ENCODE measurements at places on chromosomes 1 and 21.
A peak's percentile ranks its signal among the peaks of the same experiment; 100 is the strongest.

GRCh38 chr1:179448437-179449149, 82.8 kb downstream of the AXDND1 start:
- no peak for DNase-seq

DNA sequence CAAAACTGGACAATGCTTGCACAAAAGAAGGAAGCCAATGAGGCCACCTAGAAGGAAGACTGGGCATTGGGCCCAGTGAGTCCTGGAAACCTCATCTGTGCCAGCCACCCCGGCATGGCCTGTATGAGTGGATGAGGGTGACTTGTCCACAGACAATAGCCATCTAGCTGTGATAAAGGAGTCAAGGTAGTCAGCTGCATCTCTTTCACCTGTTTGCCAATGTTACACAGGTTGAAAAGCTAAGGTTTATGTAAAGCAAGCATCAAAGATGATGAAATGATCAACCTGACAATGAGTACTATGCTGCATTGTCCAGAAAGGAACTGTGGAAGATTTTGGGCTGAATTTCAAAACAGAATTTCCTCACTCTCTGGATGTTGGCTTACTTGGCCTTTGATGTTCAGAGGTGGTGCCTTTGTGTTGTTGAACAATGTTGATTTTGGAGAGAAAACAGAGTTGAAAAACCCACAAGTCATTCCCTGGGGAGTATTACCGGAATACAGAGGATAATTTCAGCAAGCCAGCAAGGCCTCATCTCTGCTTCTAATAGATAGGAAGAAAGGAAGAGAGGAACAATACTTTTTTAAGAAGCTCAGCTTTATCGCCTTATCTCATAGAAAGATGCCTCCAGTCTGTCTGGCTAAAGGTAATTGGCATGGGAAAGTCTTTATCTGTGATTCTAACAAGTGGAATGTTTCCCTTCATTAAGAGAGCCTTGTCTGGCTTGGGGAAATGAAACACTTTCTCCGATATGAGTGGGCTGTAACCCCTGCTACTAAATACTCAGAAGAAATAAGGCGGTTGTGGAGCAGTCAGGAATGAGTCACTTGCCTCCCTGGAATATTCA, 11.4 kb upstream of the SELE start:
- no peak for DNase-seq

- no peak for DNase-seq
Measured at GRCh38 chr1:107530543-107530942, 389.7 kb downstream of the NTNG1 start.

DNA sequence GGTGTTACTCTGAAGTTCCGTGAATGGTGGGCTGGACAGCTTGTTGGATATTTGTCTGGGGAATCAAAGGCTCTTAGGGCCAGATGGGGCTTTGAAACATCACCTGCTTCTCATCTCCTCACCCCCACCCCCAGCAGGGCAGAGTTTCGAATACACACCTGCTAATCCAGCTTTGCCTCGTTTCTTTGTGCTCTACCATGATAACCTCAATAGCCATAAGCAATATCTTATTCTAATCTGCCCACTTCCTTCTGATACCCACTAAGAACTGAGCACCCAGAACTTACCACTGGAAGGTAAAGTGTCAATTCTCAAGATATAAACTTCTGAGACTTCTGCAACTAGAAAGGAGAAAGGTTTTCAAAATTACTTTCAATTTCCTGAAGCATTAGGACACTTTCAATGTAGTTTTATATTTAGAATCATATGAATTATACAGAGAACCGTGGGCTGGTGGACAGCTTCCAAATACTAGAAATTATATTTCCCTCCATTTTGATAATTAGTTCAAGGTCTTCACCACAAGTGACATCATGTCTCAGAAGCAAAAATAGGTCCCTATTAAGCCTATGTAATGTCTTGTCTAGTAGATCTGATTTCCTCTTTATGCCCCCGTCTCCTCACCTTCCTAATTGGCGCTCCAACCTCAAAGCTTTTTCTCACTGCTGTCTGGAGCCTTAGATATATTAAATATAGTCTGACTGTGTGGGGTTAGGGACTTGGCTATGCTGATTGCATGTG, 64.4 kb upstream of the NEK2 start:
- no peak for DNase-seq

- DNase-seq: no peak
Measured at GRCh38 chr1:120178799-120179756, 2.8 kb upstream of the SEC22B start.

DNA sequence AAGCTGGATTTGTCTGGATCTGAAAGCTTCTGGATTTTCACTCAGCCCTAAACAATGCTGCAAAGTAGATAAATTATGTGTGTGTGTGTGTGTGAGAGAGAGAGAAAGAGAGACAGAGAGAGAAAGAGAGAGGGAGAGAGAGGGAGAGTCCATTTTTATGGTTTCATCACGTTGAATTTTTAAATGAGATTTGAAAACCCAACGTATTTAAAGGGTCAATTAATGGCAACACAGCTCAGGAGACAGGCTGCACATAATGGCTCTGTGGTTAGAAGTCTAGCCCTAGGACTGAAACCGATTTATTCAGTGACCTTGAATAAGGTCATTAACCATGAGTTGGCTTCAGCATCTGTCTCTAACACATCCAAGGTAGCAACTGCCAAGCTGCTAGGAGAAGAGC, 35.3 kb upstream of the FMN2 start:
- no peak for DNase-seq

- DNase-seq: peak; percentile 47
Measured at GRCh38 chr21:37551331-37551992, 184.9 kb downstream of the DYRK1A start.

GRCh38 chr1:99264201-99265021, at the start of gene PLPPR4:
Gene PLPPR4 (plus strand): TSS chr1:99264492. CDS start chr1:99264594, 102 bp downstream.
- peak; percentile 71 for DNase-seq

- no peak for DNase-seq
Measured at GRCh38 chr1:109777436-109777835, 13.7 kb upstream of the EPS8L3 start.

DNA sequence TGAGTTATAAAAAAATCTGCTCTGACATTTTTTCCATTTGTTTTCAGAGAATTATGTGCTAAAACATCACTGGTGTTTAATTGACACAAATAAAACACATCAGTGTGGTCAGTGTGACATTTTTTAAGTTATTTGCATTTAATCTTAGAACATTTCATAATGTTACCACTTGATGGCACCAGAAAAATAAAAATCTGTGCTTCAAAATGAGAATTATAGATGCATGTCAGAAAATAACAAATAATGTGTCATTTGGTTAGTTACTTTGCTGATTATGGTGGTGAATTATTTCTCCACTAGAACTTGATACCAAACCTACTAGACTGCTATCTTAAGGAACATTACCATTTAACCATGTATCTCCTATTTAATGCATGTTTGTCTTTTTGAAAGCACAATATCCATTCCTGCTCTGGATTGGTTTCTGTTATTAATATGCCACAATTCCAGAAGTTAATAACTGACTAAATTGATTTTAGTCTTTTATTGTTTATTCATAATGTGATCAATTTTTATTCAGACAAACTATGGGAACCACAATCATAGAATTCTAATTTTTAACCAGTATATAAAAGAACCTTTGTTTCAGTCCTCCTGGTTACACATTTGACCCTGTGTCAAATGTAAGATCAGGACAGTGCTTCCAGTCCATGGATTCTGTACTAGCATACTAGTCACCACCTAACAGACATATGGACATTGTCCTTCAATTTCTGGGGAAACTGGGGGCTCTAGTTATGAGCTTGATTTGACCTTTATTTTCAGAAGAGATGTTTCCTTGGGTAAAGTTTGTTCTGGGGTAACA, 81.0 kb downstream of the RPS6KC1 start:
- no peak for DNase-seq

DNA sequence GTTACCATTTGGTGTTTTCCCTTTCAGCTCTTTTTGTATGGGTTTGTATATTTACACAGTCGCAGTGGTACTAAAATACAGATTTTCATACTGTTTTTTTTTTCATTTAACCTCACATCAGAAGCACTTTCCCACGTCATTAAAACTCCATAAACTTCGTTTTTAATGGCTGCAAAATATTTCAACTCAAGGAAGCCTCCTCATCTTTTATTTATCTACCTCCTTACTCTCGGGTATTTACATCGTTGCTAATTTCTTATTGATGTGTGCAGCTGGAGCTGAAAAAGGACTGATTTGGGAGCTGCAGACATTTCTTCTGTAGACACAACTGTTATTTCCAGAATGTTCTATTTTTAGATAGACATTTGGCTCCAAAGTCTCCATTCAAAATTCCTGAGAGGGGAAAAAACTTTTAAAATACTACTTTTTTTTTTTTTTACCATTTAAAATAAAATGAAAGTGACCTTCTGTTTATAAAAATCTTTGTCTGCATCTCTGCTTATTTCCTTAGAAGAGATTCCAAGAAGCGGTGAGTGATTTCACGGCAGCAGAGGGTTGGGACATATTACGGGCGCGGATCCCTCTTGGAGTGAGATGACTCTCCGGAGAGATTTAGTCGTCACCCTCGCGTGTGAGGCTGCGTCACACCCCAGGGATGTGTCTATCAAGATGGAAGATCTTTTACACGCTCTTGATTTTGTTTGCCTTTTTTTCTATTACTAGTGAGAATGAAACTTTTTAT, 10.1 kb downstream of the RUNX3 start:
- no peak for DNase-seq

DNA sequence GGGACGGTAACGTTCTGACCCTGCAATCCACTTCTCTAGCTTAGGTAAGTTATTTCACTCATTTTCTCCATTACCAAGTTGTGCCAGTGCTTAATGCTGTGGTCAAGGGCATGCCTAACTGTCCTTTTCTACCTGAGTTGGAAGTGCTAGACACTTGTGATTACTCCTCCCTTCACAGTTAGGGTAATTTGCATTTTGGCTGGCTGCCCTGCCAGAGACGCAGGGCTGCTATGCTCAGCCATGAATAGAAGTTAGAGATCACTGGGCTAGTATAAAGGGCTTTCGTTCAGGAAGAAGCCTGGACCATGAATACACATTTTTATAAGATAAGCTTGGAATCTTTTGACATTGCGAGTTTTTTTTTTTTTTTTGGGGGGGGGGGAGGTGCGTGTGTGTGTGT, 633.2 kb upstream of the NEGR1 start:
- no peak for DNase-seq

DNA sequence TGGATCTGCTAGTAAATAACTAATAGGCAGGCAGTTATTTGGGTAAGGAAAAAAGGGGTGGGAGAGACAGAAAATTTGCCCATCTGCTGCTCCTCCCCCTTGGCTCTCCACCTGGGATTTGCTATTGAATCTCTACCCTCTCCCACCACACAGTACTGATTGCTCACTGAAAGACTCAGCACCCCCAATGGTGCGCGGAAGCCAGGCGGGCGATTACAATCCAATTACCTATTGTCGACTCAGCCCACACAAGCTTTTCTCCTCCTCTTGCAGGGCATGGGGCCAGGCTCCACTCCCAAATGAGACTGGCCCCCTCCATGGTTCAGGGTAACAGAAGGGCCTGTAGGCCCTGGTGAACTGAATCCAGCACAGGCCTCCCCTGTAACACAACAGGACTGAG, 2.7 kb upstream of the HMGN2 start:
- no peak for DNase-seq

- no peak for DNase-seq
Measured at GRCh38 chr1:15727021-15727420, 9.0 kb upstream of the SLC25A34 start.

GRCh38 chr1:112006416-112007025, 17.1 kb upstream of the KCND3 start:
- DNase-seq: no peak

DNA sequence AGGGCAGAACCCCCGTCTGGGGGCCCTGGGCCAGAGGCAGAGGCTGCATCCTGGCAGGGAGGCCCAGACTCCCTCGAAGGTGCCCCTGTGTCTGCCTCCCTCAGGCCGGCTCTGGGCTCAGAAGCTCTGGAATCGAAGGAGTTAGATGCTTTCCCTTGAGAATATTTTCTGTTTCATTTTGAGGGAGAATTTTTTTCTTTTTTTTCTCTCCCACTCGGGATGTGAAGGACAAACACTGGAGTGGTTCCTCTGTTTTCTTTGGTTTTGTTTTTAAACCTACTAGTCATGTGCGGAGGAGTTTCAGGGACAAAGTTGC, 44.7 kb downstream of the PRDM16 start:
- no peak for DNase-seq

GRCh38 chr1:39288735-39289465, 84.4 kb downstream of the MACF1 start:
- DNase-seq: no peak

DNA sequence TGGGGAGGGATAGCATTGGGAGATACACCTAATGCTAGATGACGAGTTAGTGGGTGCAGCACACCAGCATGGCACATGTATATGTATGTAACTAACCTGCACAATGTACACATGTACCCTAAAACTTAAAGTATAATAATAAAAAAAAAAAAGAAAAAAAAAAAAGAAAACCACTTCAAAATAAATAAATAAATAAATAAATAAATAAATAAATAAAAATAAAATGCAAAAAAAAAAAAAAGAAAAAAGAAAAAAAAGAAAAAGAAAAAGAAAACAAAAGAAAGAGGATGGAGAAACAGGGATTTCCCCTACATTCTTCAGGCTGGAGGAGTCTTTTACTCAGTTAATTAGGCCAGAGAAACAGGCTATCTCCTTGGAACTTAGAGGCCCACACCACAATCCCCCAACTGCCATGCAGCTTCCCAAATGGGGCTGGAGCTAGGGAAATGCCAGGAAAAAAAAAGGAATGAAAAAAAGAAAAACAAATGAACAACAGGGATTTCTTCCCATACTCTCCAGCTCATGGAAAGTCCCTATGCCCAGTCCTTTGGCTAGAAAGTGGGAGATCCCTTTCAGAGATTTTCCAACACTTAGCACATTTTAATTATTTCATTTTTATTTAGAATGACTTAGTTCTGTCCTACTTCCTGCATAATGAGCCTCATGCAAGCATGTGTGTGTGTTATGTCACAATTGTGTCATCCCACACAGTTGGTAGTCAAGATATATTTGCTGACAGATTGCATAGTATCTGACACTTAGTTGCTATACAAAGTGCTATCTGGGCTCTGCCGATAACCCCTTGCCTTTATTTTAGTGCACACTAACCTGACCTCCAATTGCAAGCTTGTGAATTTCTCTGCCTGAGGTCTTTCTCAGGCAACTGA, 486.4 kb downstream of the PLPP3 start:
- no peak for DNase-seq

DNA sequence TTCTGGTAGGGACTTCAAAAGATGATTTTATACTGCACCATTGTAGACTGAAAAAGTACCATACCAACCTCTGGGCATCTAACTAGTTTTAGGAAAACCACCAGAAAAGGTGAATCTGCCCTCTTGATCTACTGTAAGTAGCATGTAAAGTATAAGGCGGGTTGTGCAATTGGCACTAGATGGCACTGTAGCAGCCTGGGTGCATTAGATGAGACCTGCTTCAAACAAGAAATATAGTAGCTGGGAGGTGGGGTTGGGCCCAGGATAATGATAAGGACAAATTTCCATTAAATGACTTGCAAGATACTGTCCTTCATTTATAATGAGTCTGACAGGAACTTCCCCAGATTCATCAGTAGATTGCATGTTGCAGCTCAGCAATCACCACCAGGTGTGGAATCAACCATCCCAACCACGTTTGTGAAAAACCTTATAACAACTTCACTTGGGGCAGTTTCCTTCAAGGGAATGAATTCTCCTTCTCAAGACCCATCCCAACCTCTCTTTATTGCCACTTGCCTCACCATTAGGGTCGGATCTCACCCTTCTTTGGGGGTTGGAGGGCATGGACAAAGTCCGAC, 37.3 kb upstream of the IL10 start:
- no peak for DNase-seq

Measured in mesothelial cell of epicardium (in vitro differentiated cells).